Amniotic epithelial cell (primary cell): ENCODE measurements at places on chromosomes 16 and 17.

DNA sequence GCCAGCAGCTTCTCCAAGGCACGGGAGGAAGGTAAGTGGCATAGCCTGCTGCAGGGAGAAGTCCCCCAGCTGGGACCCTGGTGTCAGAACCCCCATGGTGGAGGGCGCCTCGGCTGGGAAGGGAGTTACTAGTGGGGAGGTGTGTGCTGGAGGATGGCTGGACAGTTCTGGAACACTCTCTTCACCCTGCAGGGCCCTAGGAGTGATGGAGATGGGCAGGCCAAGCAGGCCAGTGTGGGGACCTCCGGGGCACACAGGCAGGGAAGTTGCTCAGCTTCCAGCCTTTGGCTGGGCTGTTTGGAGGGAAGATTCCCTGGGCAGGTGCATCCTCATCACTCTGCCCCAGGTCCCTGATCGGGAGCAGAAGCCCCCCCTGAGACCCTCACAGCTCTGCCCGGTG lies 696 bp downstream of the C17orf99 start:
- DNase-seq = no peak

DNA sequence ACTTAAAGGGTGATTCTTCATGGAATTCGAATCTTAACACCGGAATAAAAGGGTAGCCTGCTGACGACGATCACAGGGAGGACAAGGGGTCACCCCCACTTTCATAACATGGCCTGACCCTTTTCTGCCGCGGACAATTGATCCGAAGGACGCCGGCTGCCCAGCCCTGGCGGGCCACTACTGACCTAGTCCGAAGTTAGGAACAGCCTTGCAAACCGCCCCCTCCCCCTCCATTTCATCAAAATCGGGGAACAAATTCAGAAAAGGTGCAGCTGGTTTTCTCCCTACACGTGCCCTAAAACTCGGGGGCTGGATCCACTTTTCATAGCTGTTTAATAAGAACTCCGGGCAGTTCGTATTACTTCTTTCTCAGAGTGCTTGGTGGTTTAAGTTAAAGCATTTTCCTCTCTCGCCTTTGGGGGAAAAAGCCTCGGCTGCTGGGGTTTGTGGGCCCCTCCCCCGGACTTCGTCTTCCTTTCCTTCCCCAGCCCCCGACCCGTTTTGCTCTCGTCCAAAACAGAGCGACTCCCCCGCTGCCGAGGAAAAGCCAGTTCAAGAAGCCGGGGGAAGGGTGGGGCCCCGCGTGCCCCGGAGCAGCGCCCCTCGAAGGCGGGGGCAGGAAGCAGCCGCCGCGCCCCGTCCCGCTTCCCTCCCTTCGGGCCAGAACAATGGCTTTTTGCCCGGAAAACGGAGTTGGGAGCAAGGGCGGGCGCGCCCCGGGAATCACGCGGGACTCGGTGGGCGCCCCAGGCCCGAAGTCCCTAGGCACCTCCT lies 641 bp upstream of the CBX2 start:
- peak; percentile 29 for DNase-seq

DNA sequence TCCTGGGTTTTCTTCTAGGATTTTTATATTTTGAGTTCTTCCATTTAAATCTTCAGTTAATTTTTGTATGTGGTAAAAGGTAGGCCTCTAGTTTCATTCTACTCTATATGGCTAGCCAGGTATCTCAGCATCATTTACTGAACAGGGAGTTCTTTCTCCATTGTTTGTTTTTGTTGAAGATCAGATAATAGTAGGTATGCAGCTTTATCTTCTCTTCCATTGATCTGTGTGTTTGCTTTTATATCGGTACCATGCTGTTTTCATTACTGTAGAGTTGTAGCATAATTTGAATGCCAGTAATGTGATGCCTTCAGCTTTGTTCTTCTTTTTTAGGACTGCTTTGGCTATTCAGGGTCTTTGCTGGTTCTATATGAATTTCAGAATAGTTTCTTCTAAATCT lies 77.3 kb downstream of the USP22 start:
- DNase-seq = no peak

GRCh38 chr17:31470592-31470991 lies 79.1 kb downstream of the RAB11FIP4 start:
- no peak for DNase-seq

DNA sequence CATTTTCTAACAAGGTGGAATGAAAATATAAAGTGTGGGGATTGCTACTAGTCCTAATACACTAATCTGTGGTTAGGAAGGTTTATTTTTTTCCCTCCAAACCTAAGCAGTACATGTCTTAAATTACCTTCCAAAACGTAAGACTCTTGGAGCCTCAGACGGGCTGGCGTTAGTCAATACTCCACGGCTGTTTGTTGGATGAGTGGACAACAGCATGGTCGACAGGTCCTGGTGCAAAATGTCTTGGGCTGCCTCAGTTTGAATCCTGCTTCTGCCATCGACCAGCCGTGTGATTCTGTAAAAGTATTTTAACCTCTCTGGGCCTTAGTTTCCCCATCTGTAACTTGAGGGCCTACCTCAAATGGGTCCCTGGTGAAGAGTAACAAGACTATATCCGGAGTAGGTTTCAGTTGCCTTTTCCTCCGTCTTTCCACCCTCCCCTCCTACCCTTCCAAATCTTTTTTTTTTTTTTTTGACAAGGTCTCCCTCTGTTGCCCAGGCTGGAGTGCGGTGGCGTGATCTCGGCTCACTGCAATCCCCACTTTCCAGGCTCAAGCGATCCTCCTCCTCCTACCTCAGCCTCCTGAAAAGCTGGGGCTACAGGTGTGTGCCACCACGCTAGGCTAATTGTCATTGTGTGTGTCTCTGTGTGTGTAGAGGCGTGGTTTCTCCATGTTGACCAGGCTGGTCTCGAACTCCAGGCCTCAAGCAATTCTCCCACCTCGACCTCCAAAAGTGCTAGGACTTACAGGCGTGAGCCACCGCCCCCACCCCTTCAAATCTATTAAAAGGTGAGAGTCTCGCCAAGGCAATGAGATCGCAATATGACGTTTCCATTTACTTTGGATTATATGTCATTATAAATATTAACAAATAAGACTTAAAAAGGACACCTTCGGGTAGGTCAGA lies 5.8 kb downstream of the SCGB1C2 start:
- DNase-seq = no peak

DNA sequence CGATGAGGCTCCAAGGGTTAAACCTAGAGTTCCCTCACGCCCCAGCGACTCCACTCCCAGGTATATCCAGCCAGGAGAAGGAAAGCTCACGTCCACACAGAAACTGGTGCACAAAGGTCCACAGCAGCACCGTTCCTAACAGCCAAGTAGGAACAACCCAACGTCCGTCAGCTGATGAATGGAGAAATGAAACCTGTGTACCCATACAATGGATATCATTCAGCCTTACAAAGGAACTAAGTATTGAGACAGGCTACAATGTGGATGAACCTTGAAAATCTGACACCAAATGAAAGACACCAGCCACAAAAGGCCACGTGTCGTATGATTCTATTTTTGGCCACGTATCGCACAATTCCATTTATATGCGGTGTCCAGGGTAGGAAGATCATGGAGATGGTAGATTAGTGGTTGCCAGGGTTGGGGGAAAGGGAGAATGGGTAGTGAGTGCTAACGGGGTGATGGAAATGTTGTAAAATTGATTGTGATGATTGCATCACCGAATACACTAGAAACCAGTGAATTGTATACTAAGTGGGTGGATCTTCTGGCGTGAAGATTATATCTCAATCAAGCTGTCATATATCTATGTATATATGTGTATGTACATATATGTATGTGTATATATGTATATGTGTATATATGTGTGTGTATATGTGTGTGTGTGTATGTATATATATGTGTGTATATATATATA lies 30.1 kb downstream of the NLRC3 start:
- DNase-seq = no peak

DNA sequence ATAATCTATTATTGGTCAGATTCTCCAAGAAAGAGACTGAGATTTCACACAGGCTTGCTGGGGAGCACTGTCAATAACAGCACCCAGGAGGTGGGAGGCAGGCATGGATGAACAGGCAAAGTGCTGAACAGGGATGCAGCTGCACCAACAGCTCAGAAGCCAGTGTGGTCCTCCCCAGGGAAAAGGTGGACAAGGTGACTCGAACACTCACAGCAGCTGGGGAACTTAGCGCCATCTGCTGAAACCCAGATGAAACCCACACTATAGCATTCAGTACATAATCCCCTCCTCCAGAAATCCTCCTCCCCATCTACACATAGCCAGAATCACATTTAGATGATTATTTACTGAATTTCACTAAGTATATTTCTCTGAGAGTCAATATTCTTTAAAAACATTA lies 255.2 kb upstream of the WSB1 start:
- DNase-seq = no peak

DNA sequence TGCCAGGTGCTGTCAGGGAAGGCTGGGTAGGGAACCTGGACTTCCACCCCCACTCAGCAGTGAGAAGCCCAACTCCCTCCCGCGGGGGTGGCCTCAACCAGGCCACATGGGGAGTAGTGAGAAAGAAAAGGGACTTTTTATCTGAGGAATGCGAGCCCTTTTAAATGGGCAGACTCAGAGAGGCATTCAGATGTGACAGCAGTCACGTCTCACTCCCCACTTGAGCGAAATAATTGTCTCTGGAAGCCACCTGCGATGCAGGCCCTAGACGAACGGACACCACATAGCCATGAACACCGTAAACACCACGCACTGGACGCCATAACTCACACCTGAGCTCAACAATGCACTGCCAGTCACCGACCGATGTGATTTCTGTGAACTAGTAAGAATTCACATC lies 11.9 kb upstream of the CD300E start:
- no peak for DNase-seq
